ENCODE measurements at places on chromosomes 5 and 9. TPM values are rescaled to one million over a fixed set of nuclear protein-coding genes. Genes with fewer than 3 reads are reported as not detected.

Gene MUSK
- 0.16 TPM for total RNA-seq

GRCh38 chr9:117777823-117778222 is 73.6 kb downstream of the TLR4 start:
- H3K4me3 ChIP-seq: no peak overlapping the region
- no peak overlapping the region for H3K27ac ChIP-seq
- no peaks in the 10 kb centered on the region for H3K36me3 ChIP-seq

DNA sequence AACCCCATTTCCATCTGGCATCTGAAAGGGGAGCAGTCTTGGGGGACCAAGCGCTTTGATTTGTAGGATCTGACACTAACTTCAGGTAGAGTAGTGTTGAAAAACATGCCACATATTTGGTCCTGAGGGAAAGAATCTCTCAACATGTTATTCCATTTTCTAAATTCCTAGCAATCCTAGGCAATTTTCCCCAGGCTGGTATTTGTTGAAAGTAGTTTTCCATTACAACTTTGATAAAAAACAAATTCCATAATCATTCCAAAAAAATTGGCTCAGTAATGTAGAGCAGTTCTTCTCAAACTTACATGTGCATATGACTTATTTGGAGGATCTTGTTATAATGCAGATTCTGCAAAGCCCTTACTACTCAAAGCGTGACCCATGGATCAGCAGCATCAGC is 477.9 kb downstream of the ACTL7B start:
- H3K4me3 ChIP-seq: no peak overlapping the region
- H3K27ac ChIP-seq: no peak overlapping the region
- DNase-seq: no peak
- no peaks in the 10 kb centered on the region for H3K27me3 ChIP-seq
- no peaks in the 10 kb centered on the region for H3K4me1 ChIP-seq
- H3K36me3 ChIP-seq: no peaks in the 10 kb centered on the region

DNA sequence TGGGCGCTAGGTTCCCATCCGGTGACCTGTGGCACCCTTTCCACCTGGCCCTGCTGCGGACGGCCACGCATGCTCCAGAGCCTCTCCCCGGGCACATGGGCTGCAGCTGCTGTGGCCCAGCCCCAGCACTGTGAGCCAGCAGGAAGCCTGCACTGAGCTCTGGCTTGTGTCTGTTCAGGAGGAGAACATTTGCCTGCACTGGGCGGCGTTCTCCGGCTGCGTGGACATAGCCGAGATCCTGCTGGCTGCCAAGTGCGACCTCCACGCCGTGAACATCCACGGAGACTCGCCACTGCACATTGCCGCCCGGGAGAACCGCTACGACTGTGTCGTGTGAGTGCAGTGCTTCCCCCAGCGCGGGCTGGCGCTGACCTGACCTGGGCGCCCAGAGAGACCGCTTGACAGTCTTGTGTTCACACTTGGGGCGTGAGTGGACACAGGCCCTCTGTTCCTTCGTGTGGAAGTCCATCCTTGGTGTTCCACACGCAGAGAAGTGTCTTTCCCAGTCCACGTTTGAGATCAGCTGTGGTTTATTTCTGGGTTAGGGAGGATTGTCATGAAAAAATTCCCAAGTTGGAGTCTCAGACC is 66.2 kb upstream of the CACNA1B start:
- no peaks in the 10 kb centered on the region for H3K27me3 ChIP-seq
- H3K36me3 ChIP-seq: peaks cover 36% of the 10 kb centered on the region
- no peak overlapping the region for H3K4me3 ChIP-seq
- H3K27ac ChIP-seq: no peak overlapping the region
- H3K4me1 ChIP-seq: no peaks in the 10 kb centered on the region
- no peak for DNase-seq

- no peak for DNase-seq
- no peak overlapping the region for H3K27ac ChIP-seq
- no peak overlapping the region for H3K4me3 ChIP-seq
- no peaks in the 10 kb centered on the region for H3K4me1 ChIP-seq
Measured at GRCh38 chr9:18611971-18612370, 138.0 kb downstream of the ADAMTSL1 start.

Gene PCDHGC4
- total RNA-seq: 0.22 TPM

DNA sequence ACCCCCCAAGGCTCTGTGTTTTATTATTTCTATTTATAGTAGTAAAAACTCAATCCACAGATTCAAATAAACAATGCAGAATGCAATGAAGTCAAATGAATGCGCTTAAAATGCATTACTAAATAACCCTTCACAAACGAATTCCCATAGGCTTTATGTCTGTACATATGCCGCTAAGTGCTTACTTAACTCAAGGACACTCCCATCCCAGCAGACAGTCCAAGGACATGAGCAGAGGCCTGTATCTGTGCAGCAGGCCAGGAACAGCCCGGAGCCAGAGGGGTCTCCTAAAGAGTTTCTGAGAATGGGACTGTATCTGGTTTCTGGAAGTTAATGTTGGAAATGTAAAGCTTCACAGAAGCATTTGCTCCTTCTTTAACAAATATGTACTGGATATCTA is 59.8 kb downstream of the MARCHF11 start:
- no peak overlapping the region for H3K4me3 ChIP-seq

DNA sequence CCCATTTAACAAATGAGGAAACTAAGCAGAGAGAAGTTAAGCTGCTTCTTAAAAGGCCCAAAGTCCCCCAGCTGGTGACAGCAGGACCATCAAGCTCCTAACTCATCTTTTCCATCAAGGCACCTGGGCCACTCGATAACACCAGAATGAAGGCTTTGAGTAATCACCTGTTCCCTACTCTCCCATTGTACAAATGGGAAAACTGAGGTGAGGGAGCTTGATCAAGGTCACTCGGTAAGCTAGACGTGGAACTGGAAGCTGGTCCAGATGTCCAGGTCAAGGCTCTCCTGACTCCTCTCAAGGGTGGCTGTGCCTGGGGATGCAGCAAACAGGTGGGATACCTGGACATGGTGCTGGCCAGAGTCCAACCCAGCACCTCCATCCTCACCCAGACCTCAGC is 90.6 kb upstream of the SHB start:
- no peaks in the 10 kb centered on the region for H3K27me3 ChIP-seq
- H3K4me3 ChIP-seq: no peak overlapping the region
- H3K4me1 ChIP-seq: no peaks in the 10 kb centered on the region
- no peak for DNase-seq
- H3K36me3 ChIP-seq: no peaks in the 10 kb centered on the region

DNA sequence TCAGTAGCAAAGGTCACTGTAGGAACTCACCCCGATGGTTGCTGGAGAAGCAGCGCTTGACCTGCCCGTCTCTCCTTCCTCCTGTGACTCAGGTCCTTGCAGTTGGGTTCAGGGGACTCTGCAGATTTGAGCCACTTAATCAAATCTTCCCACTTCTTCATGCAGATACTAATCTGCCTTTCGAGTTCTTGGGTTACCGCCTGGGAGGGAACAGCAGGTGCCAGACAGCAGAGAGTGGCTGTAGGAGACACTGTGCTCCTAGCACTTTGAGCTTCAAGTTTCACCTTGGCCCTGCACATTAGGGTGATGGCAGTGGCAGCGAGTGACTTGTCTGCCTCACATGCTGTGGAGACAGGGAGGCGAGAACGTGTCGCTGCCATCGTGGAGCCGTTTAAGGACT is 478.3 kb downstream of the PSAT1 start:
- no peaks in the 10 kb centered on the region for H3K27me3 ChIP-seq
- no peak overlapping the region for H3K4me3 ChIP-seq
- no peaks in the 10 kb centered on the region for H3K36me3 ChIP-seq
- H3K4me1 ChIP-seq: peaks cover 28% of the 10 kb centered on the region

DNA sequence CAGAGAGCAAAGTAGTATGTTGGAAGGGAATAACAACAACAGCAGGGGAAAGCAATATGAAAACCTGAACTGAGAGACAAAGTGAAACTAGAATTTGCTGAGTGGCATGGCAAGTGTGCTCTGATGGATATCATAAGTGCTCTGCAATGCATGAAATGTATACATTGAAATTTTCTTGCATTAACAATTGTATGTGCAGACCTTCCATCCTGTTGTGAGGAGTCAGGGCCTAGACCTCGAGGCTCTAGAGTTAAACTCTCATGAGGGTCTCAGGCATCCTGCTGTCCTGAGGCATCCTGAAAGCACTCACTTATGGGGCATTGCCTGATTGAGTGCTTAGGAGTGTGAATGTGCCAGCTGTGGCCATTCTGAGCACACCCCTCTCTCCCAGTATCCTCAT is 1.1 kb downstream of the ECM2 start:
- no peaks in the 10 kb centered on the region for H3K36me3 ChIP-seq
- H3K27ac ChIP-seq: no peak overlapping the region
- no peaks in the 10 kb centered on the region for H3K27me3 ChIP-seq
- peak overlapping the region; percentile 4 for H3K4me3 ChIP-seq
- peak; percentile 20 for DNase-seq

DNA sequence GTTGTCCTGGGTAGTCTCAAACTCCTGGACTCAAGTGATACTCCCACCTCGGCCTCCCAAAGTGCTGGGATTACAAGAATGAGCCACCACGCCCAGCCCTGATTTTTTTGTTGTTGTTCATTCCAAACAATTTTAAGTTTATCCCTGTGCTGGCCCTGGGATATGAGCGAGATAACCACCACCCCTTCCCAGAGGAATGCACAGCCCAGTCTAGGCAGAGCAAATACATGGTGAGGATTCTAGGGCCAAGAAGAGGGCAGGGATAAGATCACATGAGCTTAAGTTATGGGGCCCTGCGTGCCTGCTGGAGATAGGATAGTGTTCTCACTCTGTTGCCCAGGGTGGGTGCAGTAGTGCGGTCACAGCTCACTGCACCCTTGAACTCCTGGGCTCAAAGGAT is 21.0 kb upstream of the TOR1B start:
- H3K27ac ChIP-seq: no peak overlapping the region
- no peak overlapping the region for H3K4me3 ChIP-seq
- H3K4me1 ChIP-seq: peaks cover 19% of the 10 kb centered on the region
- H3K27me3 ChIP-seq: no peaks in the 10 kb centered on the region

Gene IFNA21
- total RNA-seq: not detected

- H3K36me3 ChIP-seq: no peaks in the 10 kb centered on the region
- H3K27ac ChIP-seq: no peak overlapping the region
- H3K4me3 ChIP-seq: no peak overlapping the region
- DNase-seq: no peak
- no peaks in the 10 kb centered on the region for H3K4me1 ChIP-seq
Measured at GRCh38 chr5:141717043-141717442, 35.0 kb upstream of the ARAP3 start.

Gene AFAP1L1
- 33.2 TPM for total RNA-seq

DNA sequence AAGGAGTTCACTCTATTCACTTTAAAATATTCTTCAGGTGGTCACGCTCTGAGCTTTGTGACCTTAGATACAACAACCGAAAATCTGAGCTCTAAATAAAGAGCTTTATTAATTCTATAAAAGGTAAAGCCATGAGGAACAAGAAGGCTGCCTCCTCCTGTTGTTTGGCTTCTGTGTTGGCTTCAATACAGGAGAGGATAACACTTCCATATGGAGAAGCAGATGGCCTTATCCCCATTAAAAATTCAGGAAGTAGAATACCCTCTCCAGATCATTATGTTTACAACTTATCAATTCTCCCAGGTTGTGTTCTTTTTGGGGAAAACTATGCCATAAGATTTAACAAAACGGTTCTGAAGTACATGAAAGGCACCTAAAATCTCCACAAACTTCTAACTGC is 128.4 kb downstream of the TTC39B start:
- no peaks in the 10 kb centered on the region for H3K4me1 ChIP-seq
- no peaks in the 10 kb centered on the region for H3K36me3 ChIP-seq
- H3K27ac ChIP-seq: no peak overlapping the region
- no peak for DNase-seq

DNA sequence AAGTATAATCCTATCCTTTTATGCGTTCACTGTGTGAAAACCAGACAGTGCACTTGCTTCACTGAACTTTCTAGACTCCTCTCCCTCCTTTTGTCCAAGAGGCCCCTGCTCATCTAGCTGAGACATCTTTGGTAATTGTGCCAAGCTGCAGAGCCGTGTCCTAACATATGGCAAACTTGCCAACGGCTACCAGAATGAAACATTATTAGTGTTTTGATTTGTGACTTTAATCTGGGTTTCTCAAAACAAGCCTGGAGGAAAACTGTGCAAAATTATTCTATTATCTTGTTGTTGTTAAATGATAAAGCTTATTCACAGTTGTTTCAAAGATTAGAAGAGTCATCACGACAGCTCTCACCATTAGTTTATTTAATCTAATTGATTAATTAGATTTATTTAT is 79.0 kb upstream of the RETREG1 start:
- H3K4me3 ChIP-seq: no peak overlapping the region
- no peak for DNase-seq
- H3K27ac ChIP-seq: no peak overlapping the region
- no peaks in the 10 kb centered on the region for H3K27me3 ChIP-seq
- no peaks in the 10 kb centered on the region for H3K4me1 ChIP-seq
- peaks cover 59% of the 10 kb centered on the region for H3K36me3 ChIP-seq

DNA sequence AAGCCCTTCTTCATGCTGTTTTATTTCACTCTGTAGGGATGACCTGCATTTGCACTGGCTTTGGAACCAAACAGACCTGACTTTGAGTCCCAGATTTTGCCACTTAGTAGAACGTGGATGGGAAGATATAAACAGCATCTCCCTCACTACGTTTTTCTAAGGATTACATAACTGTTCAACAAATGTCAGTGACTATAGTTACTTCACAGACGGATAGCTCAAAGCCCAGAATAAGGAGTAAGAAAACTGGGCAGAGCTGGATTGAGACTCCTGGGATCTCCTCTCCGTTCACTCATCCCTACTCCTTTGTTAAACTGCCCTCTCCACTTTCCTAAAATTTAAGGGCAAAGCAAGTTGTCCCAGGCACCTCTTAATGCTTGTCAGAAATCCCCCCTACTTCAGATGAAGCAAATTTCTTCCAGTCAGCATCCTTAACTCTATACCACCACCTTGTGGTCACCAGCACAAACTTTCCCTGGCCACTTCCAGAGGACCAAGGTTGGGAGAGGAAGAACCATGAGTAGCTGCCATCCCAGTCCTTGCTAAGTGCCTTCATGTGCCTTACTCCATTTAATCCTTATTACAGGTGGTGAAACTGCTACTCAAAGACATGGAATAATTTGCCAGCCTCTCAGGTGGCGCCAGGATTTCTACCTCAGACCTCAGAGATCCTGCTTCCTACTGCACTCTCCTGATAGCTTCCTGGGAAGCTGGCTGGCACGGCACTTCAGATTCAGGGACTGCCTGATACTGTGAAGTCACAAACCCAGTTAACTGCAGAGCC is 38.4 kb downstream of the EGR1 start:
- peaks cover 29% of the 10 kb centered on the region for H3K36me3 ChIP-seq
- no peak overlapping the region for H3K27ac ChIP-seq
- no peak overlapping the region for H3K4me3 ChIP-seq
- no peaks in the 10 kb centered on the region for H3K27me3 ChIP-seq
- H3K4me1 ChIP-seq: 0 out of 2 replicates have a peak, but pooled peaks cover under 1% of the 10 kb centered on the region

DNA sequence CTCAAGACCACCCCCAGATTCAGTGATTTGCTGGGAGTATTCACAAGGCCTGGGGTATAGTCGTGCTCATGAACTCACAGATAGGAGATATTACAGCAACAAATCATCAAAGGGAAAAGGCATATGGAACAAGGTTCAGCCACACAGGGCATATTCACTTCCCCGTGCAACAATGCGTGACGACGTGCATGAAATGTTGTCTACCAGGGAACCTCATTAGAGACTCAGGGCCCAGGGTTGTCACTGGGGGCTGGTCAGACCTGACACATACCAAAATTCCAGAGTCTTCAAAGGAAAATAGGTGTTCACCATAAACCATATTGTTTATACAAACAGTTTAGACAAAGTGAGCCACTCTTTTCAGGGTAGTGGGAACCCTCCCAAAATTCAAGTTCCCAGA is 212.4 kb downstream of the RFK start:
- peaks cover 14% of the 10 kb centered on the region for H3K36me3 ChIP-seq
- H3K4me1 ChIP-seq: peaks cover 15% of the 10 kb centered on the region
- H3K27ac ChIP-seq: no peak overlapping the region
- H3K4me3 ChIP-seq: no peak overlapping the region
- no peaks in the 10 kb centered on the region for H3K27me3 ChIP-seq
- no peak for DNase-seq

- H3K27me3 ChIP-seq: peaks cover 13% of the 10 kb centered on the region
- no peaks in the 10 kb centered on the region for H3K36me3 ChIP-seq
- H3K4me1 ChIP-seq: no peaks in the 10 kb centered on the region
Measured at GRCh38 chr9:134870301-134870694, 10.3 kb upstream of the FCN2 start.

Gene ITK
- not detected for total RNA-seq

Gene TMC1
- total RNA-seq: 0.06 TPM
